ENCODE measurements at places on chromosomes 11 and 22.

- DNase-seq, result no peak
Measured at GRCh38 chr11:123254357-123254756, 59.3 kb upstream of the CLMP start.

DNA sequence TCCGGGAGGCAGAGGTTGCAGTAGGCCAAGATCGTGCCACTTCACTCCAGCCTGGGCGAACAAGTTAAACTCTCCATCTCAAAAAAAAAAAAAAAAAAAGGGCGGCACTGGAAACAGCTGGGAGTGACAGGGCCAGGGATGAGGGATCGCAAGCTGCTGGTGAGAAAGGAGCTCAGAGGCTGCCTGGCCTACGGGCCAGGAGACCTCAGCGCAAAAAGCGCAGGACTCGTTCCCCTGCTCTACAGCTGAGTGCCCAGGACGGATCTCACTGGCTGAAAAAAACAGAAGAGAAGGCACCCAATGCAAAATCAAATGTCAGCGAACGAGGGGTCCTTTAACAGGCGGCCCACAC, 650 bp upstream of the NUP50 start:
- DNase-seq, result peak; percentile 35

GRCh38 chr11:57567515-57568329, at the start of gene UBE2L6:
UBE2L6 (minus strand) TSS chr11:57567672; CDS start chr11:57567611, 61 bp downstream.
- DNase-seq, result peak; percentile 56

DNA sequence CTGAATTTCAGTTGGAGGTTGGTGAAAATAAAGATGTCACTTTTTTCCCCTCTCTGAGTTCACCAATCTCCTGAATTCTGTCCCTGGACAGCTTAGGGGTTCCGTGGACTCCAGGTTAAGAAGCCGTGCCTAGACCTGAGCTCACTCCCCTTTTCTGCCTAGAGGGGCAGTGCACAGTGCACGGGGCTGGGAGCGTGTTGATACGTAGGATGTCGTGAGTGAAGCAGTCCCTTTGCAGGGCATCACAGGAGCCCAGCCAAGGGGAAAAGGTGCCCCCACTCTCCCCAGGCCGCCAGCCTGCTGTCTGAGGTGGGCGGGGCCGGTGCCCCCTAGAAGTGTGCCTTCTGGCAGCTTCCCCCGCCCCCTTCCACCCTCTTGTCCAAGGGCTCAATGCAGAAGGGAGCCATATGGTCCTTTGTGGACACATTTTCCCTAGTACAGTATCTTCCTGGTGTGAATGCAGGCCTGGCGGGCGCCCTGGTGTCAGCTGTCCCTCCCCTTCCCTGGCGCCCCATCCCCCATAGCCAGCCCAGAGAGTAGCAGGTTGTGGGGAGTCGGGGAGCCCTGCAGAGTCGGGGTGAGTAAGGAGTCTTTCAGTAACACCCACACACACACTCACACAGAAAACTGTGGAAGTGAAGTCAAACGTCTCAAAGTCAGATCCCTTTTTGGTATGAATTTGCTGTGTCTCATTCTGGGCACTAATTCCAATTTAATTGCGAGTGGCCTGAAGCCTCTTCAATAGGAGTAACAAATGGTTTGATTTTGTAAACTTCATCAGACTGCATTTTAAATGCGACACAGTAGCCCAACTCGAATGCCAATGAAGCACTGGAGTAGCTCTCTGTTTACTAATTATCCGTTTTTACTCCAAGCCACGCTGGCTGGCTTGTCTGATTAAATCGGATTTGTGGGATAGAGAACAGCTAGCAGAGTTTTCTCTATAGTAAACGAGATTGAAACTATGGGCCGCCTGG, 67.5 kb upstream of the NNMT start:
- no peak for DNase-seq

DNA sequence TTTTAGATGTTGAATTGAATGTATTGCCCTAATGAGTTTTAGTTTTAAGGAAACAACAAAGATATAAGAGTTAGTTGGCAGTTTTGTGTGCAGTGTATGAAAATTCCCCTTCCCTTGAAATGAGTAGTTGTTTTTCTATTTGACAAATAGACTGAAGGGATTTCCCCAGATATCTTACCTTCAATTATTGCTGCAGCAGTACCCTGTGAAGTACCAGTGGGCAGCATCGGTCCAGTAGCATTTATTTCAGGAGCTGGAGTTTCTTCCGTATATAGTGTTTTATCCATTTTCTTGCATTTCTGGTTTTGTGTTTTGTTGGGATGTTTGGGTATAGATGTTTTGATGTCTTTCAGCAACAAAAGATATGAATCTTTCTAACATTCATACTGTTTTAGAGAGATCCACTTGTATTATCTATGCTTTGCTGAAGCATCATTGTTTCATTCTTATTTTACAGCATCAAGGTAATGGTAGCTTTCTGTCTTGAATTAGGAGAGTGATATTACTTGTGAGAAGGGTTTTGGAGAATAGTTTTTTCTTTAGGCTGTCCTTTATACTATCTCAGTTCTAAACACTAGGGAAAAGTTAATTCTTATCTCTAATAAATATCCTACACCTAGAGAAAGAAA, 7.4 kb downstream of the KMT2A start:
- DNase-seq, result peak; percentile 34

- no peak for DNase-seq
Measured at GRCh38 chr11:126740846-126741245, 259.7 kb downstream of the KIRREL3 start.

DNA sequence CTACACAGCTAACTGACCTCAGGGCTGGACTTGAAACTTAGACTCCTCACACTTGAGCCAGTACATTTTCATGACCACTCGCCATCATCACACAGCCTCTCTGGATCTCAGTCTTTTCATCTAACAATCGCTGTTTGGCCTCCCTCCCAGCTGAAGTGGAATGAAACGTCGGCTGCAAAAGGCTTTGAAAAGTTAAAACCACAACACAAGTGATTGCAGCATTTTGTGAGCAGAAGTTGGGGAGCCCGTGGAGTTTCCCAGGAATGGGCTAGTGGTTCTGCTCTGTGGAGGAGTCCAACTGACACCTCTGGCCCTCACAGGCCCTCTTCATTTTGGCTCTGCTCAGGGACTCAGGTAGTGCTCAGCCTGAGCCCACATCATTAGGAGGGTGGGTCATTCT, 35.9 kb upstream of the TRIM29 start:
- DNase-seq, result no peak

GRCh38 chr11:28631148-28631547, 523.0 kb downstream of the METTL15 start:
- DNase-seq, result no peak

GRCh38 chr11:63866211-63866610, 27.3 kb downstream of the MARK2 start:
- peak; percentile 87 for DNase-seq

Measured in CD4-positive, alpha-beta T cell treated with Interleukin-2 at 100 ng/mL for 4 hours (primary cell).